Hematopoietic multipotent progenitor cell treated with erythropoietin and hydrocortisone succinate and interleukin-3 and kit ligand, for 15 days (in vitro differentiated cells): ENCODE measurements at places on chromosomes 7 and 10.

GRCh38 chr7:73395538-73396503 lies 37.8 kb upstream of the FZD9 start:
- DNase-seq, result no peak

DNA sequence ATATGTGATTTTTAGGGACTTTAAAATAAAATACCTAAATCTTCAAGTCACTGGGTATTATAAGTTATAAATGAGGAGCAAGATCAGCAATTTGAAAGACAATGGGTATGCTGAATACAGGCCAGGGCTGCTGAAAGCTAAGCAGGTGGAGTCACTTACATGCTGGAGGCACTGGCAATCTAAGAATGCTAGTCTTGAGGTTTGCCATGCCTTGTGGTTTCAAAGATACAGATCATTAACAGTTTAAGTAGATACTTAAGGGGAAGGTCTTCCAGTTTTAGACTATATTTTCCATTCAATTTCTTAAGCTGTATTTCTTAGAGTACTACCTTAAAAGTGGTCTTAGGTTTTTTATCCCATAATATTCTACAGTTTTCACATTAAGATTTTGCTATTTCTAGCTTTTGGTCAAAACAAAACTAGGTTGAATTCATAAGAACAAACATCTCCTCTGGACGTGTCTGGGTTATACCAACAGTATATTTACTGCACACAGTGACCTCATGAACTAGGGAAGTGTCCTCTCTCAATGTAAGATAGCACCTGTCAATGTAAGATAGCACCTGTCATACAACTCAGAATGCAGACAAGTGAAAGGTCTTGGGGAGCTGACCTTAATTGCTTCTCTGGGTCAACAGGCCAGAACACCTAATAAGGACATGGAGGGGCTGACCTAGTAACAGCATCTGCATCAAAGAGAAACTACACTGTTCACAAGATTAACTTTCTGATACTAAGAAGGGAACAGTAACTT lies 2.0 kb downstream of the SRI start:
- DNase-seq, result peak; percentile 27

DNA sequence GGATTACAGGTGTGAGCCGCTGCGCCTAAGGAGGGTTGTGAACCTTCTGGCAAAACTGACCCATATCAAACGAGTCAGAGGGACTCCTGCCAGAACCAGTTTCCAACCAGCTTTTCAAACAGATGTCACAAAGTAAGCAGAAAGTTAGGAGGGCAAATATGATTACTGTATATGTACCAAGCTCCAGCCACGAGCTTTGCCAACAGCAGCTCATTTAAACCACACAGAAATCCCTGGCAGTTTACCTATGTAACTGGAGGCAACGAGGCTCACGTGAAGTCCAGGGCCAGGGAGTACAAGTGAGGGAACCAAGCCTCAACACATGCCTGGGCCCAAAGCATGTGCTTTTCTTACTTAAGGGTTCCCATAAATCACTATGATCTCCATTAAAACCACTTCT lies 12.5 kb upstream of the DAGLB start:
- DNase-seq, result no peak

DNA sequence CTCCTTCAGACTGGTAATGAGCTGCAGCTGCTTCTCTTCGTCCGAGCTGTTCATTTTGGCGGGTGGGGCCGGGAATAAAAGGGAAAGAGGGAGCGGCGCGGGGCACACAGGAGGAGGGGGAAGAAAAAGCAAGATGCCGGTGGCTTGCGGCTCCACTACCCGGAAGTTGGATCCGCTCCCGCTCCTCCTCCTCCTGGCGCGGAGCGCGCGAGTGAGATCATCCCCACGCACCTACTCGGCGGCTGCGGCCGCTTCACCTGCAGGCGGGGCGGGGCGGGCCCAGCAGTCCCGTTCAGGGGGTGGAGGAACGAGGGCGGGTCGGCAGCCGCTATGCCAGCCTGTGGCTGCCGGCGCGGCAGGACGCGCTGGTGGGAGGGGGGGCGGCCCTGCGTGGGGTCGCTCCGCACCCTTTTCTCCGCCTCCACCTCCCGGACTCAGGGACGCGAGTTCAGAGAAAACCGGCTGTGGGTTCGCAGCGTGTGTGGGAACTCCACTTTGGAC lies at the start of gene SHTN1:
TSS of gene SHTN1 (minus strand) at position 162 of the 501 bp plus-strand sequence. CDS start at position 54, 108 bp downstream.
- DNase-seq, result no peak

DNA sequence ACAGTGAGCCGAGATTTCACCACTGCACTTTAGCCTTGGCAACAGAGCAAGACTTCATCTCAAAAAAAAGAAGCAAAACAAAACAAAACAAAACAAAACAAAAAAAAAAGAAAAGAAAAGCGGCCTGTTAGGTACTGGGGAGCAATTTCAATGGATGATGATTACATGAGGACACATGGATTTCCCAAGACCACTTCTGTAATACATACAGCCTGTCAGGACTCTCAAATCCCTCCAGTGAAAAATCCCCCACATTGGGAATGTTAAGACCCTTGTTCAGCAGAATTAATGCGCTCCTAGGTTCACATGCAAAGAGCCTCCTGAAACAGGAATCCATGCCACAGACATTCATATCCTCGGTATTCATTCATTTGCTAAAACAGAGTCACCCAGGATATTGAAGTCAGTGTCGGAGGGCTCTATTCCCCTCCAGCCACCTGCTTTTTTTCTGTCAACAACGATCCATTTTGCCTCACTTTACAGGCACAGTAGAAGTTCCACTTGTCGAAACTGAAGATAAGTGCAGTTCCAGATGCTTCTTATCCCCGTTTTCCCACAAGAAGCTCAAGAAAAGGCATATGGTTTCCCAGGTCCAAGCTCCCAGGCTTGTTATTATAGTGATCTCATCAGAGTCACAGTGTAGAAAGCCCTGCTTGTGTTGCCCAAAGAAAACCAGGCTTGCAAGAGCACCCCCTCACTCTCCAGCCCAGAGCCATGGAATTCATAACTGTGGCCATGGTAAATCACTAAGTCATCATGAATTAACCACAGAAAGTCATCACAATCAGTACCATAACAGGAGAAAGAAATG lies 20.2 kb downstream of the SLC16A12 start:
- no peak for DNase-seq

- no peak for DNase-seq
Measured at GRCh38 chr10:100979791-100980272, 7.5 kb downstream of the MRPL43 start.

DNA sequence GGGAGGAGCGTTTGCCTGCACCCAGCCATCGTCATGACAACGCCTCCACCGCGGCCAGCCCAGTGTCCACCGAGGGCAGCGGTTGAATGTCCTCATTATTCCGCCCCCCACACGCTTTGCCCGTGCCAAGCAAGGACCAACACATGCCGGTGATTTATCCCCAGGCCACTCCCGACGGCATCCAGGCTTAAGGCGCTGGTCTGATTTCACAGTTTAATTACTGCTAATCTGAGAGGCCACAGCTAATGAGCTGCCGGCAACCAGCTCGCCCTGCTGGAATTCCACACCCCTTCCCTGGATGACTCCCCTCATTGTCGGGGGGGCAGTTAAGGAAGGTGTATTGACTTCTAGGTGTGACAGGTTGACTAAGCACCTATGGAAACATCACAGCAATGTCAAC lies 432.3 kb downstream of the DNAJB6 start:
- DNase-seq, result no peak

- peak; percentile 20 for DNase-seq
Measured at GRCh38 chr7:130242198-130243014, 24.3 kb upstream of the CPA2 start.
